ENCODE measurements at places on chromosomes 5 and 9. TPM values are rescaled to one million over a fixed set of nuclear protein-coding genes. Genes with fewer than 3 reads are reported as not detected.

ACOT12 gene
- 0.14 TPM for total RNA-seq

F12 gene
- total RNA-seq, result 0.38 TPM

PTGES gene
- 15.9 TPM for total RNA-seq

MRRF gene
- 27.7 TPM for total RNA-seq

- DNase-seq, result no peak
These were observed 50.7 kb downstream of the TMEM167A start for GRCh38 chr5:83026516-83026915.

- DNase-seq, result no peak
These were observed 176.7 kb upstream of the PPP2R2B start for GRCh38 chr5:147055089-147055826.

DNA sequence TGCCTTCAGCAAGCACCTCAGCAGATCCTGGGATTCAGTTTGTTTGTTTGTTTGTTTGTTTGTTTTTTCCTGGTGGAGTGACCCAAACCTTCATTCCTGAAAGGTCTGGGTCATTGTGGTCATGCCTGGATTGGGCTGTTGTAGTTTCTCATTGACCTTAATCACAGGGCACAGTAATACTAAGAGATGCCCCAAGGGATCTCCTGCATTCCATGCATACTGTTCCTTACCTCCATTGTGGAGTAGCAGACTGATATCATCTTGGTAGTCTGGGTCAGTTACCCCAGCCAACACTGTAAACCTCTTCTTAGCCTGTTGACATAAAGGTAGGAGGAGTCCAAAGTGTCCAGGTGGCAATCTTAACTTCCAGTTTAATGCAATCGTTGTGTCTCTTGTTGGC lies 1466.7 kb upstream of the CDH9 start:
- DNase-seq, result no peak

DNA sequence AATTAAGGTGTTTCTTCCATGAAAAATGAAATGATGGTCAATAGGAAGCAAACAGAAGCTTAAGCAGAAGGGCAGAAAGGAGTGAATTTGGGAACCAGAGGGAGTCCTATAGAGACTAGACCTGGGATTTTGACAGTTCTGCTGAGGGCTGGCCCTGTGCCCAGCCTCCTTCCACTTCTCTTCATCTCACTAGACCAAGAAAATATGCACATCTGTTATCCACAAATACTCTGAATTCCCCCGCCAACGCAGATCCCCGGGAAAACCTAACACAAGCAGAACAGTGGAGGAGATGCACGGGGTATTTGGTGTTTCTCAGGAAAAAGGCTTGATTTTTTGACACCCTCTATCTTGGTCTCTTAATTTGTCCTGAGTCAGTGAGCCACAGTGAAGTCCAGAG lies 22.7 kb downstream of the GRIA1 start:
- no peak for DNase-seq

- DNase-seq, result no peak
These were observed 182.1 kb upstream of the TRIM32 start for GRCh38 chr9:116504893-116505480.

DNA sequence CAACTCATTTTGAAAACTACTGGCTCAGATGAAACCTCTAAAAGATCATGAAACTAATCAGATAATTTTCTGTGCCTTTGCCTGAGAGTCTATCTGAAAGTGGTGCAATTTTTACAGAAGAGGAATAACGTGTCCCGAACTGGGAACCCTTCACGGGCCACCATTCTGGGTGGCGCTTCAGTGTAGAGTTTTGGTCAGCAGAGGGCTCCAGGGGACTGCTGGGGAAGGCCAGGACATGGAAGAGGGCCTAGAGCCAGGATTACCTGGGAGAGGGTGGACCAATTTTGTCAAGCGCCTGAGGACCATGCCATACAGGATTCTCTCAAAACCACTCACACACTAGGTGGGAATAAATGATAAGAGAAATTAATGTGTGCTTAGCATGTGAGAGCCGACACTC lies 49.7 kb upstream of the PLEKHG4B start:
- DNase-seq, result no peak

GRCh38 chr9:78023003-78023741 lies 8.4 kb downstream of the GNAQ start:
- DNase-seq, result no peak

DNA sequence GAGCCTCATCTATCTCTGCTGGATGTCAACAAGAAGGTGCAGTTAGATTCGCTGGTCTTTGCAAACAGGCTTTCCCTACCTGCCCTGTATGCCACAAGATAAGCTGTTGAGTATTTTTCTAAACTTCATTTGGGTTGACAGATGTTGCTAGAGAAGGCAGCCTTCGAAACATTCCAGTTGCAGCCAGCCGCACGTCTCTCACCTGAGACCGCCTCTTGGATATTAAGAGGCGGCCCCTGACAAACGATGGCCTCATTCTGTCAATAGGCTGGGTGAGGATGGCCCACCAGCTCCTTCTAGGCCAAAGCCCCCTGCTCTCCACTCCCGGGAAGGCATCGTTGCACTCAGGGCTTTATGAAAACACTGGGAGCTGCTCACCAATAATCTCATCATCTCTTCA lies 181.6 kb downstream of the DAB2IP start:
- DNase-seq, result peak; percentile 37

GRCh38 chr9:77848897-77849296 lies 182.7 kb downstream of the GNAQ start:
- DNase-seq, result peak; percentile 88

DNA sequence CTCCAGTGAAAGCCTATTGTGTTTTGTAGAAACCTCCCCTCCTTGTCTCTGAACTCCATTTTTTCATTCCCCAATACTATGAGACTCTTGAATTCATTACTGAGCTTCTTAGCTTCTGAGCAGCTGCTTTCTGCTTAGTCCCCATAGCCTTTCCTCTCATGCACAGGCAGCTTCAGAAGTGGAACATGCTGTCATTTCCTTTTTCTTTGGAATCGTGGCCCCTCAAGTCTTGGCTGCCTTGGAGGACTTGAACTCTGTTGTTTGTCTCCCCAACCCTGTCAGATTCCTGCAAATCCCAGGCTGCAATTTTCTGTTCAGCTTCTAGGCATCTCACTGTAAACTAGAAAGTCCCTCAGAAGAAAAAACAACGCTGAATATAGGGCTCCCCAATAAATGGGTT lies 268.5 kb downstream of the ARRDC3 start:
- DNase-seq, result no peak

- DNase-seq, result no peak
These were observed 140.4 kb upstream of the FST start for GRCh38 chr5:53339962-53340540.

- no peak for DNase-seq
These were observed 9.5 kb downstream of the OR2S2 start for GRCh38 chr9:35948451-35948850.

- no peak for DNase-seq
These were observed 1.1 kb downstream of the CFAP90 start for GRCh38 chr5:7849681-7850394.

DNA sequence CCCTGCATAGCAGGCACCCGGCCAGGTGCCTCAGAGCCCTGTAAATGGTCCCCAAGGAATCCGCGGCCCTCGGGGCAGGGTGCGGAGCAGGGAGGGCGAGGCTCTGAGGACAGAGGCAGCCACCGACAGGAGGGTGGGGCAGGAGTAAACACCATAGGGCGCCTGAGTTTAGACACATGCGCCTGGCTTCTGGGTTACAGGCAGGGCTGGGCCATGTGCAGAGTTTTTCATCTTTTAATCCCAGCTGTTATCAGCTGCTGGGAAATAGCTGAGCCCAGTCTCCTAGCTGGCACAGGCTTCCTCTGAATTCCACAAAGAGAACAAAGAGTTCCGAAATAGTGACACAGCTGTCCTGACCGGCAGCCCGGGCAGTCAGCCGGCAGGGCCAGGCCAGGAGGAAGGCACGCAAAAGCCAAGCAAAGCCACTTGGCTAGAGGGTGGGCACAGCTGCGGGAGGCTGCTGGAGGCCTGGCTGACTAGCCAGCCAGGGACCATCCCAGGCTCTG lies 98.9 kb upstream of the PHYKPL start:
- peak; percentile 87 for DNase-seq

GRCh38 chr9:123039617-123040219 lies 6.3 kb downstream of the GPR21 start:
- no peak for DNase-seq

DNA sequence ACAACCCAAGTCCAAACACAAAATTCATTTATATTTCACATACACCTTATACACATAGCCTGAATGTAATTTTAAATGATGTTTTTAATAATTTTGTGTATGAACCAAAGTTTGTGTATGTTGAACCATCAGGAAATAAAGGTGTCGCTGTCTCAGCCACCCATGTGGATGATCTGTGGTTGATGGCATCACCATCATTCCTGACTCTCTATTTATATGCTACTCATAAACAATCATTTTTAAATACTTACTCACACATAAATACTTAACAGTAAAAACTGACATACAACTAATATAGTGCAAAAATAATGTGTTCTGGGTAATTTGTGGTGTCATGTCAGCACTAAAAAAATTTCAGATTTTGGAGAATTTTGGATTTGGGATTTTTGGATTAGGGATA lies 38.4 kb downstream of the SMC5 start:
- no peak for DNase-seq

DNA sequence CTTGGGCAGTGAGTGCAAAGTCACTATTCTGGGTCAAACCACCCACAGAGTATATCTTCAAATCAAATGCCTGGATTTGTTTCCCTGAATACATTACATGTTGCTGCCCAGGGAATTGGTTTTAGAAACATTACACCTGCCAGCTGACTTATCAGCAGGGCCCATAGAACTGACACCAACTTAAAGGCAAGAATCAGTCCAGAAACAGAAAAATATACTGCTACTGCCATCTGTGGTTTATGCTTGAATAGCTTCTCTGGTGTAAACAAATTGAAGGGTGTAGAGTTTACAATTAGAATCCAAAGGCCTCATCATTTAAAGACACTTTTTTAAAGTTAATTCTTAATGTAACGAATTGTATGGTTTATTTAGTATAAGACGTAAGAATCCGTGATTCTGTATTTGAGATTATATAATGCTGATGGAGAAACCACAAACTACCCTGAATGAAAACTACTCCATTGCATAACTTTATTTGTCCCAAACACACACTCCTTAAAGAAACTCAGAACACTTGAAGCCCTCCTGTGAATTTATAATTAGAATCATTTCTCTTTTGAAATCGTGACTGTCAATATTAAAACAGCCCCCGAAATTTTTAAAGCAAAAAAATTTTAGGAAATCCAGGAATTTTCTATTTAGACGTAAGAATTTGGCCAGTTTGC lies 6.2 kb downstream of the NR6A1 start:
- no peak for DNase-seq

All from posterior vena cava (tissue), 2 donors.